ENCODE measurements at places on chromosomes 5 and 9.

GRCh38 chr9:114037249-114037648 lies 40.9 kb downstream of the AMBP start:
- DNase-seq, result no peak

DNA sequence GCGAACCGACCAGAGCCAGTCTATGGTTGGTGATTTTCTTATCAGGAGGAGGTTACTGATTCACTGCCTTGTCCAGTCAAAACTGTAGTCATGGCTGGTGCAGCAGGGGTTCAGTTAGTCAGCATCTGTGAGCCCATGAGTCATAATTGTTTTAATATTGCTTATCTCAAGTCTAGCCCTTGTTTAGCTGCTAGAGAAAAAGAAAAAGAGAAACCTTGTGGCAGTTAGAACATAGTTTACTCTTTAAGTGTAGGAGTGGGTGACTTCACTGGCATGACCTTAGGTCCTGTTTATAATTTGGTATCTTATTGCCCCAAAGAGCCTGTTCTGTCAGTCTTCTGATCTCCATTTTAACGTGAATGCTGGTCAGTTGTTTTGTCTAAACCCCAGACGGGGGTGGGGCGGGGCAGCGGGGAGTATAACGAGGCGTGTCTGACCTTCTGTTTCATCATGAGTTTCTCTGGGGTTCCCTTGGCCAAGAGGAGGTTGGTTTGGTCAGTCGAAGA lies 76.9 kb upstream of the NFIL3 start:
- peak; percentile 66 for DNase-seq

GRCh38 chr9:125323615-125324014 lies 62.0 kb downstream of the GAPVD1 start:
- no peak for DNase-seq

DNA sequence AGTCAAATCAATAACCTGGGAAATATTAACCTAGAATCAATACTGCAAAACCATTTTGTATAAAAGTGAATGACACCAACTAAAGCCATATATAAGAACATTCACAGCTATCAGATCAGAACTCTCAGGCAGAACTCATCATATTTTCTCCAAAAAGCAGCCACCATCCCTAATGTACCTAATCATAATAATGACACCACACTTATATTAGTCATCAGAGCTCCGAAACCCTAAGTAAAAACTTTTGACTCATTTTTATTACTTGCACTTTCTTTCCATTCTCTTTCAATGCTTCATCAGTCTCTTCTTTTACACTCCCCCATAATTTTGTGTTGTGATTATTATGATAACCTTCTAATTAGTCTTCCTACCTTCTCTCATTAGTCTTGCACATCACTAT lies 45.3 kb downstream of the INSL6 start:
- no peak for DNase-seq

DNA sequence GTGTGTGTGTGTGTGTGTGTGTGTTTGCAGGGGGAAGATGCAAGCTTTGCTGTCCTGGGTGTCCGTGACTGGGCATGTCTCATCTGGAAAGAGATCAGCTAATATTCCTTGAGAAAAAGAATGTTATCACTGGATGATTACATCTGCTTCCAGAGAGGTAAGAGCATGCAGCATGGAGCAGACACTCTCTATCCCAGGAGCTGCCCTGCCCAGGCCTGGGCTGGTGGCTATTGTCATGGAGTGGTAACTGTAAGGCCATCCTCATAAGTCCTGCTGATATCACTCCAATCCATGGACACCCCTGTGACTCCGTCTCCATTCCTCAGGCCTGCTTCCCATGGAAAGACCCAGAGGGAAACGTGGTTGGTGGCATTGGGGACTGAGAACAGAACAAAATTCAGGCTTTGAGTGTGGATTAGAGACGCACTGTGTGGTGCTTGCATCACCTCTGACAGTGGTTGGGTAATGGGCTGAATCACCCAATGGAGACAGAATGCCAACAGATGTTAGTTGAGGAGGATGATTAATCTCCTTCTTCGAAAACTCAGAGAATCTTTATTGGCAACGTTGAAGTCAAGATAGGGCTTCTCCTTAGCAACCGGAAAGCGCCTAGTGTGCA lies 52.0 kb upstream of the KCNIP1 start:
- DNase-seq, result no peak

GRCh38 chr9:20355022-20355421 lies 267.3 kb downstream of the MLLT3 start:
- no peak for DNase-seq

DNA sequence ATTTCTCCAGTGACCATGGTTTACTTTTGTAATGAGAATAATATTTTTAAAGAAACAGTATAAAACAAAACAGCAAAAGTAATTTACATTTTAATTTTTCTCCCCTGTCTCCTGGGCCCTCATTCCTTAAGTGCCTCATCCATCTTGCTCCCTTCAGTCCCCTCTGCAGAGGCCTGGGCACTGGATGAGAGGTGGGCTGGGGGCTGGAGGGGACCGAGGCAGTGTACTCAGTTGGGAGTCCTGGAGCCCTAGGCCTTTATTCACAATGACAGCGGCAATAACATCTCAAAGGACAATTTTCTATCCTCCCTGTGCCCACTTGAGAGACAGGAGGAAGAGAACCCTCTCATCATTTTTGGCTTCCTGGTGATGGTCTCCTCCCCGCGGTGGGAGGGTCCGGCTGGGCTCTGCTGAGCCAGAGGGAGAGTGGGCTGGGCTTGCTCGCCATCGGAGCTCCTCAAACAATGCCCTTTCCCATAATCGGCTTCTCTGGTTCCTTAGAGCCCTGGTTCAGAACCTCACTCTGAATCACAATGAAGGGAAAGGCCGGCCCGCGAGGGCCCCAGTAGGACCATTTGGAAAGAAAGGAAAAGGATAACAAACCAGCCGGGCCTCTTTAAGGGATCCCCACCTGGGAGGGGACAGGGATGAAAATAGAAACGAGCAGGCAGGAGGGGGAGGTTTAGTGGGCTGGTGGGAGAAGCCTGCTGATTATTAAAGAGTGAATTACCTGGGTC lies 9.7 kb upstream of the SMIM32 start:
- no peak for DNase-seq

GRCh38 chr9:35748858-35749514 lies at the start of the genes GBA2 and RGP1:
GBA2 (minus strand) TSS chr9:35749228; CDS start chr9:35748704, 524 bp downstream.
RGP1 (plus strand) TSS chr9:35749287; CDS start chr9:35749756, 469 bp downstream.
- peak; percentile 46 for DNase-seq

DNA sequence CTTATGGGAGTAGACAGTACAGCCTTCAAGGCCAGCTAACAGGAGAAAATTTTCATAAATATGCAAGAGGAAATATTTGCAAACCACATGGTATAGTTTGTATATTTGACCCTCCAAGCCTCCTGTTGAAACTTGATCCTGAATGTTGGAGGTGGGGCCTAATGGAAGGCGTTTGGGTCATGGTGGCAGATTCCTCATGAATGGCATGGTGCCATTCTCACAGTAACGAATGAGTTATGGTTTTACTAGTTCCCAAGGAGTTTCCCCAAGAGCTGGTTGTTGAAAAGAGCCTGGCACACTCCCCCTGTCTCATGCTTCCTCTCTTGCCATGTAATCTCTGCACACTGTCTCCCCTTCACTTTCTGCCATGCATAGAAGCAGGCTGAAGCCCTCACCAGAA lies 3.3 kb upstream of the PAIP1 start:
- DNase-seq, result no peak

DNA sequence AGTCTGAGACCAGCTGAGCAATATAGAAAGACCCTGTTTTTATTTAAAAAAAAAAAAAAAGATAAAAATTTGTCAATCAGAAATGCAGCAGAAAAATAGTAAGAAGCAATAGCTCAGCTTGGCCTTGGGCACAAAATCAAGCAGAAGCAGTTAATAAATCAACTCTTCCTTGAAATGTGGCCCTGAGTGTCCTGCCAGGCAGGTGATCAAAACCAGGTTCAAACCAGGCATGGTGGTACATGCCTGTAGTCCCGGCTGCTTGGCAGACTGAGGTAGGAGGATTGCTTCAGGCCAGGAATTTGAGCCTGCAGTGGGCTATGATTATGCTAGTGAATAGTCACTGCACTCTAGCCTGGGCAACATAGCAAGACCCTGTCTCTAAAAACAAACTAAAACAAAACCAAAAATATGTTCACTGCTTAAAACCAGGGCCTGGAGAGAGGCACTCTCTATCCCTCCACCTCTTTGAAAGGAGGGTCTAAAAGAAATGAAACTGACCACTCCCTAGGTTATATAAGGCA lies 27.9 kb upstream of the KLF9 start:
- DNase-seq, result no peak

DNA sequence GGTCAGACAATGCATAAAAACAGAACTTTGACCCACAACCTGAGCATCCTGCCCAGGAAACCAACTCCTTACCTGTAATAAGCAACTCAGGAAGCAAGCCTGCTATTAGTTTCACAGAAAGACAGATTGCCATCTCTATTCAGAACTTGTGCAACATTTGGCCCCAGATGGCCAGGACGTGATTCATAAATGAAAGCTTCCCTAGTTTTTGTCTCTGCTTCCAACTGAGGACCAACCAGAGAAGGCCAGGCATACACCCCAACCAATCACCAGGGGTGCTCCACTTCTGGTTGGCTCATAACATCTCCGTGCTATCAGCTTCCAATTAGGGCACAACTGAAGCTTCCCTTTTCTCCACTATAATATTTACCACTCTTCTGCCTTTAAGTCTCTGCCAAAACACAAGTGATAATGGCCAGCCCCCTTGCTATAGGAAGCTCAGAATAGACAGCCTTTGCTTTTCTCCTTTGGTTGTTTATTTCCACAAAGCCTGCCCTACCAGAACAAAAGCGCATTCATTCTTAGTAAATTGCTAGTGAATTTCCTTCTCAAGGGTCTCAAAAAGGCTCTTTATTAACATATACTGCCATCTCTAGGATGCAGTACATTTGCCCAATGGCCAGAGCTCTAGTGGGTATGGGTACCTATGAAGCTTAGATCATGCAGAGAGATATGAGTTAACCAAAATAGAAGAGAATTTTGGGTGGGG lies 289.7 kb upstream of the DAP start:
- DNase-seq, result no peak

- no peak for DNase-seq
Observed at GRCh38 chr5:89421035-89421434, 538.1 kb upstream of the MEF2C start.

DNA sequence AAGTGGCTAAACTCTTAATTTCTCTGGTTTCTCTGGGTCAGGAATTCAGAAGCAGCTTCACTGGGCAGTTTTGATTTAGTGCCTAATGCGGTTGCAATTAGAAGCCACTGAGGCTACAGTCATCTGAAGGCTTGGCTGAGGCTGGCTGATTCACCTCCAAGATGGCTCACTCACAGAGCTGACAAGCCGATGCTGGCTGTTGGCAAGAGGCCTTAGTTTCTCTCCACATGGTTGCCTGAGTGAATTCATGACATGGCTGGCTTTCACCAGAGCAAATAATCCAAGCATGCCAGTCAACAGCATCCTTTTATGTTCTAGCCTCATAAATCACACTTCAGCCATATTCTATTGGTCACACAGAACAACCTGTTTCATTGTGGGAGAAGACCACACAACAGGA lies 2.8 kb upstream of the CDK7 start:
- no peak for DNase-seq

GRCh38 chr9:36025746-36026145 lies 11.0 kb upstream of the RECK start:
- no peak for DNase-seq

DNA sequence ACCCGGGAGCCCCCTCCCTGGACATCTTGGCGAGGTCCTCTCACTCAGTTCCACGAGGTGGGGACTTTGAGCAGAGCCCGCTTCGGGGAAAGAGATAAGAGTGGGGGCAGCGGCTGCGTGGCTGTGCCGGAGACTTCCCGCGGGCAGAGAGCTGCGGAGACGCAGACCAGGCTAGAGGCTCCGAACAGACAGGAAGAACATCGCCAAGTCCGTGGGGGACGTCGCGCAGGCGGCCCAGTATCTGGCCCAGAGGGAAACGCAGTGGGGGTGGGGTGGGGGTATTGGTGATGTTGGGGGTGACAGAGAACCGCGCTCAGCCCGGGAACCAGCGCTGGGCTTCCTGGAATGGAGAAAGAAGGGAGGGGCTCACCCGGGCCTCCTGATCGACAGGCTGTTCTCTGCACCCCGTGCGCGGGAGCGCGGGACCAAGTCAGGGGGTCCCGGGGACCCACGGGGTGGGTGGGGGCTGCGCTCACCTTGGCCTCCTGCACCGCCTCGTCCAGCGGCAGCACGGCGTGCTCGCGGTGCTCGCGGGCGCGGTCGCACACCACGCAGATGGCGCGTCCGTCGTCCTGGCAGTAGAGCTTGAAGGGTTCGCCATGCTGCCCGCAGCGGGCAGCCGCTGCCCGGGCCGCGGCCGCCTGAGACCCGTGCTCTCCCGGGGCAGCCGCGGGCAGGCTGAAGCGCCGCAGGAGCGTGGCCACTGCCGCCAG lies 727 bp downstream of the TRIM7 start:
- DNase-seq, result no peak

- peak; percentile 63 for DNase-seq
Observed at GRCh38 chr5:96968074-96968473, 32.2 kb downstream of the LNPEP start.

DNA sequence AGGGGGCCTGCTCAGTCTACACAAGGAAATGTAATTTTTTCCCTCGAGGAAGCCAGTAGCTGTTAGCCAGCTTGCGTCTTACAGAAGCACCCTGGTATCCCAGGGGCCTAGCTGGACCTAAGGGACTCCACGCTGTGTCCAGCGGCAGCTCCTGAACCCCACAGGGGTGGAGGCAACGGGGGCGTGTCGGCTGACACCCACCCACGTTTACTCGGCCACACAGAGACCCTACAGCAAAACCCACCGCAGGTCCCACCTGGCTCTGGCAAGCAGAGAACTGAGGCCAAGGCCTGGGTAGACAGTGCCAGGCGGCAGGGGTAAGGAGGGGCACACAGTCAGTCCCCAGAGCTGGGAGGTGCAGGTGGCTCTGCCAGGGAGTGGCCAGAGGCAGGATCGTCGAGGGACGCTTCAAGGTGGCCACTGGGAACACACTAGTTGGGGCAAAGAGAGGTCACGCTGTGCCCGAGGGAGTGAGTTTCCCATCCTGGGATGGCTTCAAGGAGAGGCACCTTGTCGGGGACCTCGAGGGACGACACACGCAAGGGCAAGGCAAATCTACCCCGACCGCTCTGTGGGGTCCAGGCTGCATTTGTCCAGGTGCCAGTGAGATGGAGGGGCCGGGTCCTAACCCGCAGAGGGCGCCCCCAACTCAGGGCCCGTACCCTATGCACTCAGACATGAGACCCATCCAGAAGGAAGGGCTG lies 20.7 kb downstream of the BRD3OS start:
- DNase-seq, result no peak

DNA sequence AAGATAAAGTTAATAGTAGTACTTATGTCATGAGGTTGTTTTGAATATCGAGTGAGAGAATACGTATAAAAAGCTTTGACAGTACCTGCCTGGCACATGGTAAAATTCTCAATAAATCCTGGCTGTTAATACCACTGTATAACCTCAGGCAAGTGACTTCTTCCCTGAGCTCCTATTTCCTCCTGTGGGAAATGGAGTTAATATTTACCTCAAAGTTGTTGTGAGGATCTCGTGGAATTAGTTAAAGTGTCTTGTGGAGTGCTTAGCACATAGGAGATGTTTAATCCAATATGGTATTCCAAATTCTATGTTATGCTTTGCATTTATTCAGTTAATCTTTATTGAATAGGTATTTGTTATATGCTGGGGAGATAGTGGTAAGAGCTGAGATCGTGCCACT lies 18.5 kb downstream of the FOCAD start:
- DNase-seq, result no peak

GRCh38 chr9:14321517-14322130 lies 7.7 kb upstream of the NFIB start:
- DNase-seq, result no peak

GRCh38 chr5:147190331-147190730 lies 44.5 kb upstream of the STK32A start:
- DNase-seq, result no peak

Data from SJSA1 (cell line).